ENCODE measurements at places on chromosomes 7 and 10.

GRCh38 chr7:138796038-138796615 is 1.7 kb upstream of the TMEM213 start:
- no peak for DNase-seq

- DNase-seq, result no peak
Measured at GRCh38 chr7:155845226-155845625, 33.0 kb upstream of the SHH start.

GRCh38 chr7:157694376-157694665 is 357.5 kb downstream of the DNAJB6 start:
- no peak for DNase-seq

GRCh38 chr10:30836406-30836805 is 195.3 kb downstream of the ZNF438 start:
- DNase-seq, result no peak

- no peak for DNase-seq
Measured at GRCh38 chr7:118583641-118584040, 359.1 kb downstream of the ANKRD7 start.

GRCh38 chr7:100044718-100045117 is 4.9 kb upstream of the ZSCAN21 start:
- no peak for DNase-seq

DNA sequence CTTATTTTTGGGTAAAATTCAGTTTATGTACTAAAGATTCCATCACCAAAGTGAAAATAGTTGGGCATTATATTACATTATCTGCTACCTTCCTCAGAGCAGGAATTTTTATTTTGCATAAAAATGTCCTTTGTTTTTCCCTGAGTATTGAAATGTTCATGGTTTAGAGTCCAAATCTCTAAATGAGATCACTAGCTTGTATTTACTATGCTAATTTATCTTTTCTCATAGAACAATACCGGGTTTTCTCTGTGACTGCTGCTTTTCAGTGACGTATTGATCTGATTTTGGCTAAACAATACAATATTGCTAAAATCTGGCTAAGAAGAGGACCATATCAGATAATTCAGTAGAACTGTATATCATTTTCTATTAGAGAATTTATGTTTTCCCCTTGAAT is 89.6 kb upstream of the TEX47 start:
- DNase-seq, result no peak

DNA sequence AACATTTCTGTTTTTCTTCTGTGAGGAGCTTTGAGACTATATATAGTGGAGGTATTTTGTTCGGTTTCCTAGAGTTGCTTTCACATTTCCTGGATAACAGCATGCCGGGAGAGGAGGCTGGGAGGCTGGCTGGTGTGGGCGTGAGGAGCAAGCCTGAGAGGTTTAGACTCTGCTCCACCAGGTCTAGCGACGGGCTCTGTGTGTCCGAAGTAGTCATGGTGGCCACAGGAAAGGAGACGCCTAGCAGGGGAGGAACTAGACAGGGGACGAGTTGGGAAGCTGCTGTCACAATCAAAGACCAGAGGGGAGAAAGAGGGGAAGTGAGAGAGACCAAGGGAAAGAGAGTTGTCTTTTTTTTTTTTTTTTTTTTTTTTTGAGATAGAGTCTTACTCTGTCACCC is 19.6 kb downstream of the PTPRE start:
- no peak for DNase-seq

DNA sequence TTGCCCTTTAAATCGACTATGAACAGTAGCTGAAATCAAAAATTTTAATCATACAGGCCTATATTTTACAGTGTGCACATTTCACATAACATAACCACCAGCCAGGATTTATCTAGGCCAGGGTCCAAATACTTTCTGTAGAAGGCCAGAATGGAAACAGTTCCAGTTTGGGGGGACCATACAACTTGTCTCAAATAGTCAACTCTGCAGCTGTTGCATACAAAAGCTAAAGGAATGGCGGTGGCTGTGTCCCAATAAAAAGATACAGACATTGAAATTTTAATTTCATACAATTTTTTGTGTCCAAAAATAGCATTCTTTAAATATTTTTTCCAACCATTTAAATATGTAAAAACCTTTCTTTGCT is 742 bp upstream of the TYSND1 start:
- DNase-seq, result no peak
